Renal cortex interstitium (tissue), 15 donors: ENCODE measurements at places on chromosomes 4 and X. TPM values are rescaled to one million over a fixed set of nuclear protein-coding genes. Genes with fewer than 3 reads are reported as not detected.

GRCh38 chrX:39477762-39478120 is 620.0 kb downstream of the BCOR start:
- DNase-seq: peak; percentile 79

- no peak for DNase-seq
Observed at GRCh38 chr4:127922226-127922625, 41.5 kb downstream of the PLK4 start.

- DNase-seq: no peak
Observed at GRCh38 chr4:129377131-129377845, 281.3 kb downstream of the C4orf33 start.

The FRMPD4 gene
- polyA plus RNA-seq: 0.16 TPM
